ENCODE measurements at places on chromosomes 3 and 15.

GRCh38 chr3:8279476-8279875 lies 222.1 kb upstream of the LMCD1 start:
- no peak for DNase-seq

- no peak for DNase-seq
Observed at GRCh38 chr3:31777887-31778286, 203.2 kb downstream of the OSBPL10 start.

GRCh38 chr3:111619833-111620232 lies 24.7 kb upstream of the ZBED2 start:
- no peak for DNase-seq

GRCh38 chr15:100308608-100309007 lies 33.2 kb downstream of the ADAMTS17 start:
- DNase-seq: no peak

All from activated gamma-delta T cell (primary cell).